Fibroblast of the aortic adventitia (primary cell): ENCODE measurements at places on chromosomes 6 and 20. TPM values are rescaled to one million over a fixed set of nuclear protein-coding genes. Genes with fewer than 3 reads are reported as not detected.

XKR7 gene
- not detected in 2 replicates for total RNA-seq

RPP21 gene
- total RNA-seq, result 23.6 and 25.1 TPM in 2 replicates

BMP6 gene
- 1.3 and 10.5 TPM in 2 replicates for total RNA-seq

MYCT1 gene
- total RNA-seq, result 0.65 and 2.6 TPM in 2 replicates

SYCP2L gene
- total RNA-seq, result under 0.01 TPM in 1 of 2 replicates, not detected in the other

MAS1 gene
- total RNA-seq, result under 0.01 and 0.08 TPM in 2 replicates

NOX3 gene
- total RNA-seq, result not detected in 2 replicates

EFCAB8 gene
- total RNA-seq, result not detected in 2 replicates

PI3 gene
- total RNA-seq, result not detected in 2 replicates

LPIN3 gene
- total RNA-seq, result 3.4 and 5.3 TPM in 2 replicates

ANKRD66 gene
- not detected in 2 replicates for total RNA-seq

HTR1B gene
- total RNA-seq, result under 0.01 and 0.25 TPM in 2 replicates

ZKSCAN3 gene
- 2.6 and 3.6 TPM in 2 replicates for total RNA-seq

GHRH gene
- total RNA-seq, result not detected in 2 replicates

BICRAL gene
- total RNA-seq, result 7.7 and 15.8 TPM in 2 replicates

POU5F1 gene
- total RNA-seq, result not detected in 2 replicates

PCK1 gene
- total RNA-seq, result not detected in 2 replicates

SRMS gene
- total RNA-seq, result not detected in 2 replicates

C20orf202 gene
- total RNA-seq, result 0.09 TPM in 1 of 2 replicates, not detected in the other
